ENCODE measurements at places on chromosomes 5 and 9. TPM values are rescaled to one million over a fixed set of nuclear protein-coding genes. Genes with fewer than 3 reads are reported as not detected.

Gene FGD3
- 0.17 TPM for total RNA-seq

Gene NME5
- 2.4 TPM for total RNA-seq

Gene BTNL9
- total RNA-seq, result 0.05 TPM

Gene SLC23A1
- not detected for total RNA-seq

Gene GLT6D1
- total RNA-seq, result not detected

Gene BTNL8
- total RNA-seq, result 0.19 TPM

Gene ADGRD2
- not detected for total RNA-seq

Gene BAAT
- not detected for total RNA-seq

Gene PRLR
- total RNA-seq, result not detected

Gene FOXD4L4
- total RNA-seq, result 0.17 TPM

Gene RNF183
- not detected for total RNA-seq

Gene RETREG1
- 0.51 TPM for total RNA-seq

Gene ADAMTS16
- not detected for total RNA-seq

Gene SLC4A9
- total RNA-seq, result not detected

Gene KCNIP1
- total RNA-seq, result 20.8 TPM

Gene SPATA31E1
- total RNA-seq, result not detected

Gene WDR70
- total RNA-seq, result 34.5 TPM

Gene MARCOL
- not detected for total RNA-seq

Gene CDO1
- 3.3 TPM for total RNA-seq

Gene MCC
- 35.5 TPM for total RNA-seq

Gene SCGB3A1
- total RNA-seq, result 0.85 TPM

Gene TTC39B
- 6.7 TPM for total RNA-seq

Gene CA9
- not detected for total RNA-seq

Gene ZDHHC12
- total RNA-seq, result 41.0 TPM
